ENCODE measurements at places on chromosomes 13 and 19.

DNA sequence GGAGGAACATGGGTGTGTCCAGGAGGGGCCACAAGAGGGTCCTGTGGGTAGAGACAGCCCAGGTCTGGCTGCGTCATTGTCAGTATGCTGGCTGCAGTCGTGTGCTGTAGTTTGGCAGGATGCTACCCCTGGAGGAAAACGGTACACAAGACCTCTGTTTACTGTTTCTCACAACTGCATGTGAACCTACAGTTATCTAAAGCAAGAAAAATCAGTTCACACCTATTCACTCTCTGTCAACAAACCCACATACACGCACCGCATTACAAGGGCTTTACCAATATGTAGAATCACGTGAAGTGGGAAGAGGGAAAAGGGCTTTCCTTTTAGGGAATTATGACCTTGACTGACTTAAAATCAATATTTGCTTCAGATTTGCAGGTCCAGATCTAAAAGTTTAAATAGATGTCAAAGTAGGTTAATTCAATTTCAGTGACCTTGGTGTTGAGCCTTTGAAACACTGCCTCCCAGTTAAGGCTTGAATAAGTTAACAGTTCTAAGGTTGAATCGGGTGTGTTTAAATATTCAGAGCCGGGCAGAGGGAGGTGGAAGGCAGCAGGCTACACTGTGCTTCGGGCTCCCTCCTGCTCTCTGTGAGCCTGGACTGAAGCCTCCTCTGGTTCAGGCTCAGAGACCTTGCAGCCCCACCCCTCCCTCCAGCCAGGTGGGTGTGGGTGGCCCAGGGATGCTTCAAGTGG, 17.2 kb upstream of the MCF2L start:
- DNase-seq = no peak

GRCh38 chr19:49200238-49200862, 42.8 kb downstream of the TRPM4 start:
- DNase-seq = no peak

- DNase-seq = no peak
Measured at GRCh38 chr13:71488201-71488600, 378.8 kb downstream of the DACH1 start.

- DNase-seq = no peak
Measured at GRCh38 chr13:98169331-98169730, 7.7 kb downstream of the RNF113B start.

GRCh38 chr13:36353001-36353400, 6.8 kb upstream of the SPART start:
- DNase-seq = no peak

DNA sequence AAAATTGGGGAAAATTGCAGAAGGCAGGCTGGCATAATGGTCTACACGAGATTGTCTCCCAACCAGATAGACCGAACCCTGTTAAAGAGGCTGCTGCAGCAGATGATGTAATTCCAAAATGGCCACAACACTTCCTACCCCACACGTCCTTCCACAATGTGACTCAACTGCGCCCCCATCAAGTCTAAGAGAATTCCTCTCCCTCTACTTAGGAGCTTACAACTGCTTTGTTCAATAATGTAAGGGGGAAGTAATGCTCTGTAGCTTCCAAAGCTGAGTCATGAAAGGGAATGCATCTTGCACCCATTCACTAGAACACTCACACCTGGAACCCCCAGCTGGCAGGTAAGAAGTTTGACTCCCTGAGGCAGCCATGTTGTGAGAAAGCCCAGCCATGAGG, 117.8 kb upstream of the IRS2 start:
- DNase-seq = no peak

DNA sequence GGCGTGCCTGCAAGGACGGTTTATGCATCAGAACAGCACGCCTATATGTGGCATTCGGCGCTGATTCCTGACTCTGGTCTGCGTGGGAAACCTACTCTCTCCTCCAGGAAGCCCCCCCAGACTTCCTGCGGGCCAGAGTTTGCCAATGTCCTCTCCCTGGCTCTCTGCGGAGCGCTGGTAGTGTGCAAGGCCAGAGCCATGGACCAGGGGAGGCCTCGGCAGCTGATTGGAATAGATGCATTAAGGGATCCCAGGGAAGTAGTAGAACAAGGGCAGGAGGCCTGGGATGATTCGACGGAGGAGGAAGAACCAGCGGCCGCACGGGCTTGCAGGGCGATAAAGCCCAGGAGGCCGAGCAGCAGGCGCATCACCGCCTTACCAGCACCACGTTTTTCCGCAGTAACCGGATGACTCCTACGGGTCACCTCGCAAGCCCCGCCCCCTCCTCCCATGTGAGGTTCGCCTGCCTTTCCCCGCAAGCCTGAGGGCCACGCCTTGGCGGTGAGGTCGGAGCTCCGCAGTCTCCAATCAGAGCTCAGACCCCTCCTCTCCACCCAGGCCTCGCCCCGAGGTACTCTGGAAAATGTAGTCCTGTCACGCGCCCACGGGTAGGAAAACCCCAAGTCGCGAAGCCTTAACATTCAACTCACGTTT, 5.0 kb downstream of the CLEC11A start:
- DNase-seq = peak; percentile 63

DNA sequence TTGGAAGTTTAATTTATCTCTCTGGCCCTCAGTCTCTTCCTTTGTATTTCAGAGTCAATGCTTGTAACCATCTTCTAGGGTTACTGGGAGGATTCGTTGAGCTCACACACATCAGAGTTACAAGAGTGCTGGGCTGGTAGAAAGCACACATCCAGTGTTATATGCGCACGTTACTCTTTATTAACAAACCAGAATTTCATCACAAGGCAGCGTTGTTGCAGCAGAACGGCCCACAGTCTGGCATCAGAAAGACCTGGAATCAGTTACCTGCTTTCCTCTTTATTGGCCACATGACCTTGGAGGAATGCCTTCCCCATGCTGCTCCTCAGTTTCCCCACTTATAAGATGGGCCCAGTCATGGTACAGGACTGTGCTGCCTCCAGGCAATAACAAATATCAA, 3.9 kb downstream of the ZNF865 start:
- no peak for DNase-seq

DNA sequence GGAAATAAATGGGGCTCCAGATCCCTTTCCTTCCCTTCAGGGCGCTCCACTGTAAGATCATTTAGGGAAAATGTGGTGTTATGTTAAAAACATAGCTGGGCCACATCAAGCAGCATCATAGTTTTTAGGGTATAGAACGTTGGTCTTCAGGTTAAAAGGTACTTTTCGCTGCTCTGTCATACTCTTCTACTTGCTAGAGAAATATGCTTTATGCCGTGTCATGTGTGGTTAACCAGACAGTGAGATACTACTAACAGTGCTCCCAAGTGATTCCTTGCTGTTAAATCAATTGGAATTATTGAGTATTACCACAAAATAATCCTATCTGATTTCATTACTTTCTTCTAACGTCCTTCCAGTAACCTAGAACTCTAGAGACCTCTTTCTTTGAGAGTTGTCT, 1.1 kb upstream of the NDFIP2 start:
- no peak for DNase-seq

- DNase-seq = no peak
Measured at GRCh38 chr19:51219307-51219706, 5.6 kb upstream of the CD33 start.

DNA sequence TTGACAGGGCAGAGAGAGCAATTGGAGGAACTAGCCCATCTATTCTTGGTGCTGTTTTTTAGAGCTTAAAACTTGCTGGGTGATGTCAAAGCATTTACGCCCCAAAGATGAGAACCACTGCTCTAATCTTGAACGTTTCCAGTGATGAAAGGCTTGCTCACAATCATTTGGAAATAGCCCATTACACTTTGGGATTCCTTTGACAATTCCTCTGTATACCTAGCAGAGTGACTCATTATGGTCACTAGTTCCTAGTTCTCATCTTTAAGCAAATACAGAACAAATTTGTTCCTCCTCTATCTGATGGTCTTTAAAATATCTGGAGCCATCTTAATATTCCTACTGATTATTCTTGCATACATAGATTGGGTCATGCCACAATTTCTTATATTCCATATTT, 112.3 kb downstream of the GPC6 start:
- DNase-seq = no peak

GRCh38 chr13:75513271-75513670, 24.4 kb downstream of the COMMD6 start:
- no peak for DNase-seq

DNA sequence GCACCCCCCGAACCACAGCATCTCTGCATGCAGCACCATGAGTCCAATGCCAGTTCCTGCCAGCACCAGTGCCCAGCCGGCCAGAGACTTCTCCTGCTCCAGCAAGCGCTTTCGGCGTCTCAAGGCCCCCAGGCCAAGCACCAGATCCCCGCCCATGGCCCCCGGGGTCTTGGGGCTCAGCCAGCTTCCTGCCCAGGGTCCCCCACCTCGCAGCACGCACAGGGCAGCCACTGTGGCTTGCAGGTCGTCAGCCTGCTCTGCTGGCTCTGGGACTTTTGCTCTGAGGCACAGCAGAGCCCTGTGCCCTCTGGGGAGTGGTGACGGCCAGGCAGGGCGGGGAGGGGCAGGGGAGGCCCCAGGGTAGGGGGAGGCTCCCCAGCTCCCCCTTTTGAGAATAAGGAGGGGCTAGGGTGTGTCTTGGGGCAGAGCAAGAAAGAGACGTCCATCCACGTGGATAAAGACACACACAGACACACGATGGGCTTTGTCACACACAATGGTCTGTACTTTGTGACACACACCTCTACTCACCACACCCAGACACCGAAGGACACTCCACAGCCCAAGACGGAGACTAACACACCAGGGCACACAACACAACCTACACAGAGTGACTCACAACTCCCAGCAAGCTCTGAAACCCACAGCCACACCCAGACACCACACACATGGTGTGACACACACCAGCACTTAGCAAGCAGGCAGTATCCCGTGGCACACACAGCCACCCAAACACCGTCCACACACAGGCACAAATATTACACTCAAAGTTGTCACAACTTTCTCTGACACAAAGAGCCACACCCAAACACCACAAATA, at the start of gene KCNN4:
KCNN4 (minus strand) TSS at position 268 of the 820 bp plus-strand sequence; CDS start at position 156, 112 bp downstream.
- no peak for DNase-seq

DNA sequence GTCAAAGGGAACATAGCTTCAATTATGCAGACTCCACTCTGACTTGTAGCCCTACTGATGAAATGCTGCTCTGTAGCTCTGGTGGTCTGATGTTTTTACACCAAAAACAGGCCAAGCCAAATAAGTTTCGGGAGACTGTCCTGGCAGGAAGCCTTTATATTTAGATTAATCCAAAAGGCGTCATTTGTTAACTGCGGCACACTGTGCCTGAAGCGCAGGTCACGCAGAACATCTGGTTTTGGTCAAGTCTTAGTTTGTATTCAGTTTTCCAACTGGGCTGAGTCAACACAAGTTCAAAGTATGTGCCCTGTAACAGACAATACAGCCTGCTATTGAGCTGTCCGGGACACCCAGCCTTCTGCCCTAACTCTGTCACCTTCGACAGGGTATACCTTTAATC, 154.6 kb upstream of the IPO5 start:
- DNase-seq = no peak

GRCh38 chr13:76769271-76769791, 116.9 kb downstream of the KCTD12 start:
- no peak for DNase-seq

GRCh38 chr19:35529241-35530218, 1.4 kb upstream of the SBSN start:
- no peak for DNase-seq

- DNase-seq = no peak
Measured at GRCh38 chr19:49499030-49499670, 2.9 kb downstream of the RPS11 start.

GRCh38 chr13:45872566-45872965, 21.0 kb upstream of the SIAH3 start:
- DNase-seq = no peak
